ENCODE measurements at places on chromosomes 12 and 14.

DNA sequence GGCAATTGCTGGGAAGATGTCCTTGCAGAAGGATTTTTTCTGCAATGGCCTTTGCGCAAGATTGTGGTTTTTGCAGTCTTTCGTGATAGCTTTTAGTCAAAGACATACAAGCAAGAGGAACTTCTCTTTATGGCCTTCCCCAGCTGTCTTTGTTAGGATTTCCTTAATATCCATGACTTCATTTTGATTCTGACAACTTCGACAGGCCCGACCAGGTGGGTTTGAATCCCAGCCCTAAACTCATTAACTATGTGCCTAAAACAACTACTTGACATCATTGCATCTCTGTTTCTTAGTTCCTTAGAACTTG lies 13.3 kb upstream of the VRK1 start:
- DNase-seq, result no peak

- DNase-seq, result no peak
Measured at GRCh38 chr14:48350971-48351370, 675.6 kb upstream of the MDGA2 start.

GRCh38 chr12:86723326-86723725 lies 467.1 kb upstream of the MGAT4C start:
- no peak for DNase-seq

GRCh38 chr12:73383584-73384222 lies 1111.5 kb downstream of the TRHDE start:
- DNase-seq, result no peak

GRCh38 chr12:117155278-117156060 lies 34.8 kb downstream of the FBXO21 start:
- peak; percentile 19 for DNase-seq

- no peak for DNase-seq
Measured at GRCh38 chr12:24047326-24047725, 97.9 kb upstream of the SOX5 start.

GRCh38 chr12:105935981-105936380 lies 202.8 kb downstream of the NUAK1 start:
- no peak for DNase-seq

- no peak for DNase-seq
Measured at GRCh38 chr12:115223322-115223721, 539.3 kb upstream of the TBX3 start.

All from epithelial cell of proximal tubule (primary cell).